Skeletal muscle cell (primary cell): ENCODE measurements at places on chromosomes 2 and 18.

DNA sequence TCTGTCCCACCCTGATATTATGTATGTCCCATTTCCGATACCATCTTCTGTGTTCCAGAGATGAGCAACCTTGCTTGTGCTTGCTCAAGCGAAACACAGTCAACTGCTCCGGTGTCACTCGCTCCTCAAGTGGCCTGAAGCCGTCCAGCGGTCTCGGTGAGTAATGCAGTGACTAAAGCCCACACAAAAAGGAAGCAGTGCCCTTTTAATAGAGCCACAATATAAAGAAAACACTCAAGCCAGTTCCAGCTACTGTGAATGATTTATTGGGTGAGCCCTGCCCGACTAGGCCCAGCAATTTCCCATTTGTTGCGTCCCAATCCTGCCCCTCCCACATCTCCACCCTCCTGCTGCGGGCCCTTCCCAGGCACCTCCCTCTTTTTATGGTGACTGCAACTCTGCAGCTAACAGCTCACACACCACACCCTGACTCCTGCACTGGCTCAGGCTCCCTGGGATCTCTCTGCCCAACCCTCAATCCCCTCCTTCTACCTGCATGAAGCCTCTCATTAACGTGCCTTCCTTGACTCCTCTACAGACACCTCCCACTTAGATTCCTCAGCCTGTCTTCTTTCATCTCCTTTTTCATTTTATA lies 44.2 kb upstream of the DSC1 start:
- no peak for DNase-seq

DNA sequence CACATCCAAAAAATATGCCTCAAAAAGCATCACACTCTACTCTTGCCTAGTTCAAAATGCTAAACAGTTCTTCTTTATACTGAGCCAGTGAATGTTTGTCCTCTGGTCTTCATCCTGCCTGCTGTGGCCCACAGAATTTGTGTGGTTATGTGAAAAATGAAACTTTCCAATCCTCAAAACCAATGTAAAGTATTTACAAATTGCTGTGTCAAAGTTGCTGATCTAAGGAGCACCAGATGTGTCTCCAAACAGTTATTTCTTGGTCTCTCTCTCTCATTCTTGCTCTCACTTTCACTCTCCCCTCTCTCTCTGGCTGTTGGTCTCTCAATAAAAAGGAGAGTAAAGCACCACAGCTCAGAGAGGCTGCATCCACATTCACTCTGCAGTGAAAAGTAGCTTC lies 23.0 kb downstream of the EPHA4 start:
- no peak for DNase-seq

GRCh38 chr18:37967261-37967660 lies 401.7 kb upstream of the CELF4 start:
- DNase-seq = no peak

DNA sequence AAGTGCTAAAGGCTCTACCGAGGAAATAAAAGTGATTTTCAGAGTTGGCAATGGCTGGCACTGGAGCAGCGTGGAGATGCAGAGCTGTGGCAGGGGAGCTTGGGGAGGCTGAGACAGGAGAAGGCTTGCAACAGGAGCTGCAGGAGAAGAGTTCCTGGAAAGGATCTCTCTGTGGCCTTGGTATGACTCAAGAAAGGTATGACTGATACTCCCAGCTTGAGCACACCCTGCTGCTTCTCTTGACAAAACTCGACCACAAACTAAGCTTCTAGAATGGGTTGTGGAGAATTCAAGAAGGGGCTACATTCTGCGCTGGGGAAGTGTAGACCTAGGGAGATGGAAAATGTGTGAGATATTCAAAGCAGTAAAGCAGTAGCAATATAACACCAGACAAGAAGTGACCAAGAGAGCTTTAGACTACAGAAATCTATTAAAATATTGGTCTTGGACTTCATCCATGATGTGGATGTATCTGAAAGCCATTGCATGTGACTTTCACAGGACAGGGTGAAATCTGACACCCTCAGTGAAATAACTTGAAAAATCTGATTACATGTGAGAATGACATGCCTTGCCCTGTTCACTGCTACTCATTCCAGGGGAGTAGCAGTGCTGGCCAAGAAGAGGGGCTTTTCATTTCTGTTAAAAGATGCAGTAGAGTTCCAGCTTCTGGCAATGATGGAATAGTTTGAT lies 41.5 kb downstream of the SUCLG1 start:
- DNase-seq = no peak

GRCh38 chr2:186584053-186584452 lies 5.8 kb upstream of the ITGAV start:
- no peak for DNase-seq

- DNase-seq = no peak
Measured at GRCh38 chr2:85394261-85394681, 15.9 kb downstream of the CAPG start.

DNA sequence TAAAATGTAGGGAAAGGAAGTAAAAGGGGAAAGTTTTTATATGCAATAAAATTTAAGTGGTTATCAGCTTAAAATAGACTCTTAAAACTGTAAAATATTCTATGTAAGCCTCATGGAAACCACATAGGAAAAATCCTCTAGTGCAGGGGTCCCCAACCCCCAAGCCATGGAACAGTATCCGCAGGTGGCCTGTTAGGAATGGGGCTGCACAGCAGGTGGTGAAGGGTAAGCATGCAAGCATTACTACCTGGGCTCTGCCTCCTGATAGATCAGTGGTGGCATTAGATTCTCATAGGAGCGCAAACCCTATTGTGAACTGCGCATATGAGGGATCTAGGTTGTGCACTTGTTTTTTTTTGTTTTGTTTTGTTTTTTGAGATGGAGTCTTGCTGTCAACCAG lies 1409.3 kb upstream of the CDH2 start:
- no peak for DNase-seq

GRCh38 chr2:241110089-241110606 lies 8.1 kb upstream of the MTERF4 start:
- DNase-seq = no peak

DNA sequence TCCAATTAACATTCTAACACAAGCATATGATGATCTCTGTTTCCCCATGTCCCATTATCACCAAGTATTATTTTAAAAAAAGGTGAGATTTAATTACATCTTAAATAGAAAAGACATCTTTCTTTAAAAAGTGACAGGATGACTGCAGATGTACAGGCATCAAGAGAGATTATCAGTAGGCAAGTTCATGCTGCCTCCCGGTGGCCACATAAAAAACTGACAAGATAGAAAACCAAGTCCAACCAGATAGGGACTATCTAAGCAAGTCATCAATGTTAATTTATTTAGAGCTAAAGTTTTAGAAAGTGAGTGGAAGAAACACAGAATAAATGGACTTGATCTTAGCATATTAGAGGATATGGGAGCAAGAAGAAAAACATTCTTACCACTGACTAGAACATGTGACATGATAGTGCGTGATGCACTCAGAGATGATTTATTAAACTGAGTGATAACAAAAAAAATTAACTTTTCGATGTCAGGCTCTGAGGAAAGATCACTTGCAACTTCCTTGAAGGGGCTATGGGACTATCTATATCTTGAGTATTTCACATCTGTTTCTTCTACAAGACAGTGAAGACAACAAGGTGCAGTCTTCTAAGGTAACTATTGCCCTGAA lies 5.4 kb upstream of the TDRD15 start:
- DNase-seq = no peak

GRCh38 chr2:50922506-50922905 lies 109.4 kb downstream of the NRXN1 start:
- no peak for DNase-seq

- DNase-seq = no peak
Measured at GRCh38 chr2:74741629-74742028, 87.6 kb downstream of the SEMA4F start.
